ENCODE measurements at places on chromosomes 16 and 17.
A peak's percentile ranks its signal among the peaks of the same experiment; 100 is the strongest.

- DNase-seq: no peak
These were observed 11.5 kb upstream of the HAS3 start for GRCh38 chr16:69093974-69094373.

- no peak for DNase-seq
These were observed 413.5 kb downstream of the CPPED1 start for GRCh38 chr16:12390074-12390605.

- DNase-seq: no peak
These were observed 259.6 kb downstream of the ZFHX3 start for GRCh38 chr16:72788269-72788809.

- no peak for DNase-seq
These were observed 1.9 kb downstream of the ORMDL3 start for GRCh38 chr17:39925282-39926134.

GRCh38 chr16:49980166-49980565 lies 44.9 kb upstream of the CNEP1R1 start:
- DNase-seq: no peak

GRCh38 chr16:8966817-8967131 lies 3.1 kb upstream of the USP7 start:
- no peak for DNase-seq

DNA sequence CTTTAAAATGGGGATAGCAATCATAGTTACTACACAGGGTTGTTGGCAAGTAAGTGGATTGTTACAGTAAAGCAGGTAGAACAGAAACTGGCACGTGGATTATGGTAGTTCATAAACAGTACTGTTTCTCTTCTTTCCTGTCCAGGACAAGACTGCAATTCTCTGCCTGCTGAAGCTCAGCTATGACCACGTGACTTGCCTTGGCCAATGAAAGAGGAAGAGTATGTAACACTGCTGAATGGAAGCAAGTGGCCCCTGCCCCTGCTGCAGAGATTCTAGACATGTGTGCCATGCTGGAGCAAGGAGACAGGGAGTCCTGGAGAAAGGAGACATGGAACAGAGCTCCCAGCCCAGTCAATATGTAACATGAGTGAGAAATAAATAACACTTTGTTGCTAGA lies 66.6 kb upstream of the TOX3 start:
- no peak for DNase-seq

DNA sequence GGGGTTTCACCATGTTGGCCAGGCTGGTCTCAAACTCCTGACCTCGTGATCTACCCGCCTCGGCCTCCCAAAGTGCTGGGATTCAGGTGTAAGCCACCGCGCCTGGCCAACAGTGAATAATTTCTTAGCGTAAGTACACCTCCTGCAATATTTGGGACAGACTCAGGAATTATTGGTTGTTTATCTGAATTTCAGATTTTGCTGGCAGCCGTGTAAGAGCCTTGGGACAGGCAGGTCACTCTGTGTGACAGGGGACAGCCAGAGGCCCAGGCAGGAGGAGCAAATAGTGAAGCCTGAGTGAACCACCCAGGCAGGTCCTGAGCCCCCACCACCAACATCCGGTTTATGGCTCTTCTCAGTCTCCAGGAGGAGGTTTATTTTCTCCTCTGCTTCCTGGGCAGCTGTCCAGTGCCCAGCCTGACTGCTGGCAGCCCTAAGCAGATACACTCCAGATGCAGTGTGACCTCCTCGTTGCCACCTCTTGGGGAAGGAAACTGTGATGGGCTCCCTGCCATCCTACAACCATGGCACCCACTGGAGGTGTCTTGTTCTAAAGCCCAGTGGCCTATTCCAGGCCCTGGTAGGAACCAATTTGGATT lies 26.2 kb upstream of the ADORA2B start:
- DNase-seq: no peak

GRCh38 chr16:8572919-8573724 lies 17.2 kb downstream of the TMEM114 start:
- DNase-seq: no peak

DNA sequence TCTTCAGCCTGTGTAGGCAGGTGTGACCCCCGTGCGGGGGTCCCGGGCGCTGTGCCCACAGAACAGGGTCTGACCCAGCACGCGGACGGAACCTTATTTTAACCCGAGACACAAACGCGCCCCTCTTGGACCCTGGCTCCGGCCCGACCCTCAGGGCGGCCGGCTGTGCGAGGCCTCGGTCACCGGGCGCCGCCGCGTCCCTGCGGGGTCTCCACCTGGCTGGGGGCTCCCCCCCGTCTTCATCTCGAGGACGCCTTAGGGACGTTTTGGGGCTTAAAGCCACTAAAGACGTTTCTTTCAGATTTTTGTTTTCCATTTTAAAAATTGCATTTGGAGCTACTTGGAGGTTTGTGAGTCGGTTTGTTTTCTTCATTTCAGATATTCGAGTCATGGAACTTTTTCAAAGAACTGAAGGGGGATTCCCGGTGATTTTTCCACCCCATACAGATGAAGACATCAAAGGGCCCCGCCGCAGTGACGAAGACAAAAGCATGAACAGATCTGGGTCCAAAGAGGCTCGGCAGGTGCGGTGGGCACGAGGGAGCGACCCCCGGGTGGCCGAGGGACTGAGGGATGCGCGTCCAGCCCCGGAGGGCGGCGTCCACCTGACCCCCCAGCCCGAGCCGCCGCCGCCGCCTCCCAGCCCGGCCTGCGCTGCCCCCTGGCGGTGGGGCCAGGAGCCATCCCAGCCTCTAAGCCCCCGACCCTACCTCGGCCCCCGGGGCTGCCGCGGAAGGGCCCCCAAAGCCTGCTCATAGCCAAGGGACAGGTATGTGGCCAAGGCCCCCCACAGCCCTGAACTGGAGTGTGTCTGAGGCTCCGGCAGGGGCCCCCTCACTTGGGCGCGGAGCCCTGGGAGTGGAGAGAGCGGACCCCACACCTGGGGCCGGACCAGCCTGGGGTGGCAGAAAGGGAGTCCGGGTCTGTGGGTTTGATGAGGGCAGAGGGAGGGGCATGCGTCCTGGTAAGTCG lies 3.8 kb upstream of the CD7 start:
- peak; percentile 82 for DNase-seq

DNA sequence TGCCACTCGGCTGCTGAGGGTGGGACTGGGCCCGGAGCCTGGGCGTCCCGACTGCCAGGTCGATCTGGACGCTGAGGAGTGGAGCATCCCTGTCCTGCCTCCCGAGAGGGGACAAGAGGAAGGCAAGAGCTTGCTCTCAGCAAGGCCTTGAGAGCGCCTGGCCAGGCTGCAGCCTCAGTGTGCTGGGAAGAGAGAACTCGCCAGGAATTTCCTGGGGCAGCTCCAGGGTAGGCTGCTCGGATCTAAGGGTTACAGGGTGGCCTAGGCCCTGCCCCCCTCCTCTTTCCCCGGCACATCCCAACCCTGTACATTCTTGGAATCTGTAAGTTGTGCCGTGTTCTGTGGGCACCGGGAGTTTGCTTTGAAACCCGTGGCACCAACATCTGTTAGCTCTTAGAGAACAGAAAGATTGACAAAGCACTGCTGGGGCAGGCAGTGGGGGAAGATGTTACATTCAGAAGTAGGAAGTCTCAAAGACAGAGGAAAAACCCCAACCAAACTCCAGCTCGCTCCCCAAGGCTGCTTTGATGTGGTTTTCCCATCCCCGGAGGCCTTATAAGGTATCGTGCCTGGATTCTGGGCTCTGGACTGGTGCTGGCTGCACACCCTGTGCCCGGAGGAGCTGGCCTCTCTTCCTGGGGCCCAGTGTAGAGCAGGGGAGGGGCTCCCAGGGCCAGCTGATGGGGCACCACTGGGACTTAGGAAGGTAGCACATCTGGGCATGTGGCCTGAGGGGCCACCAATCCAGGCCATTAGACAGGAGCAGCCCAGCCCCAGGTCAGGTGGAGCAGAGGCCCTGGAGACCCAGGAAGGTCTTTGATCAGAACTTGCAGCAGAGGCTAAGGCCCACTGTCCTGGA lies 55.2 kb downstream of the NKD1 start:
- DNase-seq: no peak

- DNase-seq: no peak
These were observed 15.8 kb upstream of the TBX21 start for GRCh38 chr17:47717261-47717697.

DNA sequence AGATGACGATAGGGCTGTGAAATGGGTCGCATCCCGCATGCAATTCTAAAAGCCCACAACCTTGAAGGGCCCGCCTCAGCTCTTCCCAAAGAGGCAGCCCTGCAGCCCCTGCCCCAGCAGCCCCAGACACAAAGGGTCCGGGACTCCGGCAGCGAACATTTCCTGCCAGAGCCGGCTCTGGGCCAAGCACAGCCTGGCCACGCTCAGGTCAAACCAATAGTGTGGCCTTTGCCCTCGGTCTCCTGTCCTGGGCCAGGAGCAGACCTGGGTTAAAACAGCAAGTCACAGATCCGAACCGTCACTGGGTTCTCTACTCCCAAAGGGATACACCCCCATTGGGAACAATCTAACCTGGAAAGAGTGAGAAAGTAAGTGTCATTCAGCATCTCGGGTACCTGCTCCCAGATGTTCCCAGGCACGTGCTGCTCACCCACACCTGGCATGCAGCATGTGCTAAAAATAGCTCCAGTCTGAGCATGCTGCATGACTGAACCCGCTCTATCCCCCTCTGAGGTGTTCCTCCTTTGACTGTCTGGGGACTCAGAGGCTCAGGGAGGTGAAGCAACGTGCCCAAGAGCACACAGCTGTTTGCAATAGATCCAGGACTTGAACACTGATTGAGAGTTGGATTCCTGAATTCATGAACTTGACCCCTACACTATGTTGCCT lies 22.2 kb upstream of the ATP2A3 start:
- DNase-seq: no peak

DNA sequence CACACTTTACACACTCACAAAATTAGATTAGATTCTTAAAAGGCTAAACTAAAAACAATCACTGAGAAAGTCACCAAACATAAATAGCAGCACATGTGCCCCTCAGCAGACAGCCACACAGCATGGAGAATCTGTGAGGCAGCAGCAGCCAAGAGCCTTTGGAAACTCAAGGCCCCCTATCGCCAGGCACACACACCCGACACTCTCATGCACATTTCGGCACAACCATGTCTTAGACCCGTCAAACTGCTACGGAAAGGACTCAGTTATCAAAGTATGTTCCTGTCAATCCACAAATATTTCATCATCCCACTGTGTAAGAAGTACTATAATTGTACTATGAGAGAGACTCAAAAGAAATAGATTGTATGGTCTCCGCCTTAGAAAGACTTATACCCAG lies 20.9 kb downstream of the UBE2O start:
- no peak for DNase-seq

DNA sequence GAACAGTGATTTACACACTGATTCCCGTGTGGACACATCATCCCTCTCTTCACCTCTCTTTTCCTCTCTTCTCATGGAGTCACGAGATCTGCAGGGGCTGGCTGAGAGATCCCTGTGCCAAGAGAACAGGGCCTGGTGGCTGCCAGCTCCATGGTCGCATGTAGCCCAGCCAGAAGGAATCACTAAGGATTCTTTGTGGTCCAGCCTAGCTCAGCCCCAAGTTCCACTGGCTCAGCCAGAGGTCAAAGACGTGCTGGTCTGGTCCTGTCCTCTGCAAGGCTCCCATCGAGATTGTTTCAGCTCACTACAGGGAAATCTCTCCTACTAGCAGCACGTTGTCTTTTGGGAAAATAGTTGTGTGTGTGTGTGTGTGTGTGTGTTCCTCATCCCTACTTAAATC lies 66.4 kb downstream of the NDEL1 start:
- DNase-seq: no peak

DNA sequence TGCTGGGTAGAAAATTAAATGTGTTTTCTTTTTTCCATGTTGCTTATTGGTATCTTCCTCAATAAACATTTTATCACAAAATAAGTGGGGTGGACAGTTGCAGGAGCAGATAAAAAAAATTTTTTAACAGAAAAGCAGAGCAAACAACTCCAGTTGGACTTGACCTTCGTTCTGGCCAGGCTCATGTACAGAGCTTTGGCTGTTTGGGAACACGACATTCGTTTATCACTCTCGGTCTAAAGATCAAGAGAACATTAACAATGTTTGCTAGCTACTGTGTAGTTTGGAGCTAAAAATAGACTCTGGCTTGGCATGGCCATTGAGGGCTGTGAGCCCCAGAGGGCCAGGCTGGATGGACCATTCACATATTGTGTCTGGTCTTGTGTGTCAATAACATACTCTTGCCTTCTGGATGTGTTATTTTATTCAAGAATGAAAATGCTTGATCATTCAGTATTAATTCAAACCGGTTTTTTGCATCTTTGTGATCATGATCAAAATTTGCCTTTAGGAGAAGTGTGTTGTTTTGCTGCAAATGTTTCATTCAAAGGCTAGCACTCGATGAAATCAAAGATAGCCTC lies 56.6 kb downstream of the TMEM186 start:
- no peak for DNase-seq
